ENCODE measurements at places on chromosomes 7 and 10. TPM values are rescaled to one million over a fixed set of nuclear protein-coding genes. Genes with fewer than 3 reads are reported as not detected.

DNA sequence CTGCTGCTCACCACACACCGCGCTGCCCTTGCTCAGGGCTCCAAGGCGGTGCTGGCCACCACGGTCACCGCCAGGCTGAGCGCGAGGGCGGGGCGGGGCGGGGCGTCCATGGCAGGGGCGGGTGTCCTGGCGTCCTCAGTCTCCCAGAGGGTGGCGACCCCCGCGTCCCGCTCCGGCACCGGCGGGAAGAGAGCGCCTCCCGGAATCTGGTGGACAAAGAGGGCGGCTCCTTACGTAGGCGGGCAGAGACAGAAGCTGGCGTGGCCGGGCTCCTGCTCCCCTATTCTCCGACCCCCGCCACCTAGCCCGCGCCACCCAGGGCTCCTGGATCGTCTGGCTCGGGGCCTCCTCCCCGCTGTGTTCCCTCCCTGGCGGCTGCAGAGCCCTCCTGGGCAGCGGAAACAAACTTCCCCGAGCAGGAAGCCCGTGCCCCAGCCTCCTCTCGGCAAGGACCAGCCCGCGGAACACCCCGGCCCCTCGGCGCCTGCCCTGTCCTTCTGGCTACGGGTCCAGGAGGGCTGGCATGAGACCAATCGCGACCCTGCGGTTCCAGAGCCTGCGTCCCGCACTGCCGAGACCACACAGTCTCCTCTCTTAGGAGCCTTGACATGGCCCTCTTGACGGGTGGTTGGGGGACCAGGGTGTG, 133.8 kb upstream of the ZNF92 start:
- no peak for DNase-seq

STAG3 gene
- total RNA-seq: 0.75 TPM

DNA sequence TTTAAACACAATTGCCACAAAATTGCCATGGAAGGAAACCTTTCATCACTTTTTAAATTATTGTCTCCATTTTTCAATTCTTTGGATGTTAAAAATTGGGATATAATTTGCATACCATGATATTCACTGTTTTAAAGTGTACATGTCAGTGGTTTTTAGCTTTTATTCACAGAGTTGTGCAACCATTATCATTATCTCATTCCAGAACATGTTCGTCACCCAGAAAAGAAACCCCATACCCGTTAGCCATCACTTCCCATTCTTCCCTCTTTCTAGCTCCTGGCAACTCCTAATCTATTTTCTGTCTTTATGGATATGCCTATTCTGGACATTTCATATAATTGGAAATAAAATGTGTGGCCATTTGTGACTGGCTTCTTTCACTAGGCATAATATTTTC, 260.3 kb upstream of the FERD3L start:
- DNase-seq: no peak

DNA sequence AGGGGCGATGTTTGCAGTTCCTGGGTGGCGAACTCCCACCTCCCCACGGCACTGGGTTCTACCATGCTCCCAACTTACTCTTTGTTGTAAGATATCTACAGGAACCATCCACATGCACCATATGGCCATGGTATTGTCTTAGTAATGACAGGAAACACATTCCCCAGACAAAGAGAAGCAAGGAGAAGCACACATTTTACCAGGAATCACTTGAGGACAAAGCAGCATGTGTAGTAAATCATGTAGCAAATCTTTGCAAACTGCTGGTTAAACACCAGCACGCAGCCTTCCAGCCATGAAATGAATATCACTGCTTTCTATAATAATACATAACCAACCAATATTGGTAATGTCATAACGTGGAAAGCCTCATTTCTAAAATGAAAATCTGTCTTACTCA, 101.2 kb downstream of the NRP1 start:
- DNase-seq: no peak

DNA sequence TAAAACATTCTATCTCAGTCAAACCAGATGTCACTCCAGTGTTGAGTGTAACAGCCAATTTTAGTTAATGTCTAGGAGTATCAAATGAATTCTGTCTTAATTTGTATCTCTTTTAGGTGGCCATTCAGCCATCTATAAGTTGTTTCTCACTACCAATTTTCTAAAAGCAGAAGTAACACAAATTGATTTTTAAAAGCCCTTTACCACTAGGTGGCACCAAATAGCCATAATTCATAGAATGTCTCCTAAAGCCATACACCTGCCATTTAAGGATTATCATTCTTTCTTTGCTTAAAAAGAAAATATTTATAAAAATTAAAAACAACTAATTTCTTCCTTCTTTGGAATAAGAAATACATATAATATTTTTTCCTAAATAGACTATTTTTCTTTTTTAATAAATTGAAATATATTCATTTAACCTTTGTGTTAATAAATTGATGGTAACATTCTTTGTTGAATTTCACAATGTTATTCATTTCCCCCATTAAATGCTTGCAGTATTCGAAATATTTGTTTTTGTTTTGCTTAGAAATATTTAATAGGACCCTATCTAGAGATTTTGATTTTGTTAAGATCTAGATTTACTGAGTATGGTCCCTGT, 107.8 kb upstream of the PPP1R3A start:
- no peak for DNase-seq

DNA sequence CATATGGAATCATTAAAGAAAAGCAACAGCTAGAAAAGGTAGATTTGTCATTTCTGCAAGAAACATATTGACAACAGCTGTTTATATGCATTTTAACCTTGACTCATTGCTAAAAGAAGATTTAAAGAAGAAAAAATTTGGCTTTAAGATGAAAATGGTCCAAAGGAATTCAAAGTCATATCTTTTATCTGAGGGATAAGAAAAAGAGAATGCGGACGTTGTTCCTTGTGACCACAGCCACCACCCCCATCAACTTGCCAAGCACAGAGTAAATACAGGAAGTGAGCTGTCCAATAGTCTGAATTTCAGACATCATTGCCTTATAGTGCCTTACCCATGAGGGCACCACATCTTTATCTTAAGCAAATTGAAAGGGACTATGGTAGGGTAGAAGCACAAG, 7.3 kb upstream of the CRPPA start:
- no peak for DNase-seq
